ENCODE measurements at places on chromosomes 11 and 22.

DNA sequence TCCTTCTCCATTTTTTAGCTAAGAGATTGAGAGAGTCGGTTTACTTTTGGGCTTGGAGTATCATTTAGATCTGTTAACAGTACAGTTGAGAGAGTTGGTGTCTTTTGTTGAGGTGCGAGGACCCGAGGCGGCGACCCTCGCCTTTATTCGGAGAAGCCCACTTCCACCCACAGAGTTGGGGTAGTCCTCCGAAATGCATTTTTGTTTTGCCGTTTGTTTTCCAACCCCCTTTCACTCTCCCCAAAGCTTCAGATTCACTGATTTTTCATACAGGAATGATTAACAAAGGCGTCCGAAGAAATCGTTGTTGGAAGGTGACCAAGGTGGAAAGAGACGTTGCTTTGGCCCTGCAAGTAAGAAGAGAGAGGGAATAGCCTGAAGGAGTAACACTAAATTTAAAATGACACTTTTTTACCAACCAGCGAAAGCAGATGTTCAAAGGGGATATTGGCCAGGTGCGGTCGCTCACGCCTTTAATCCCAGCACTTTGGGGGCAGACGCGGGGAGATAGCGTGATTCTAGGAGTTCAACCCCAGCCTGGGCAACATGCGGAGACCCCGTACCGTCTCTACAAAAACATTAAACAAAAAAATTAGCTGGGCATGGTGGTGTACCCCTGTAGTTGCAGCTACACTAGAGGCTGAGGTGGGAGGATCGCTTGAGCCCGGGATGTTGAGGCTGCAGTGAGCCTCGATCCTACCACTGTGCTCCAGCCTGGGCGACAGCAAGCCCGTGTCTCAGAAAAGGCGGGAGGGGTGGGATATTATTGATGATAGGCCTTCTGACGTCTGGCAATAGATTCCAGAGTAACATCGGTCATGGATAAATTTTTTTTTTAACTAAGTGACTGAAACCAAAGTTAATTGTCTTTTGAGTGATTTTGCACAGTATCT is 899 bp upstream of the RAB30 start:
- no peak for DNase-seq

DNA sequence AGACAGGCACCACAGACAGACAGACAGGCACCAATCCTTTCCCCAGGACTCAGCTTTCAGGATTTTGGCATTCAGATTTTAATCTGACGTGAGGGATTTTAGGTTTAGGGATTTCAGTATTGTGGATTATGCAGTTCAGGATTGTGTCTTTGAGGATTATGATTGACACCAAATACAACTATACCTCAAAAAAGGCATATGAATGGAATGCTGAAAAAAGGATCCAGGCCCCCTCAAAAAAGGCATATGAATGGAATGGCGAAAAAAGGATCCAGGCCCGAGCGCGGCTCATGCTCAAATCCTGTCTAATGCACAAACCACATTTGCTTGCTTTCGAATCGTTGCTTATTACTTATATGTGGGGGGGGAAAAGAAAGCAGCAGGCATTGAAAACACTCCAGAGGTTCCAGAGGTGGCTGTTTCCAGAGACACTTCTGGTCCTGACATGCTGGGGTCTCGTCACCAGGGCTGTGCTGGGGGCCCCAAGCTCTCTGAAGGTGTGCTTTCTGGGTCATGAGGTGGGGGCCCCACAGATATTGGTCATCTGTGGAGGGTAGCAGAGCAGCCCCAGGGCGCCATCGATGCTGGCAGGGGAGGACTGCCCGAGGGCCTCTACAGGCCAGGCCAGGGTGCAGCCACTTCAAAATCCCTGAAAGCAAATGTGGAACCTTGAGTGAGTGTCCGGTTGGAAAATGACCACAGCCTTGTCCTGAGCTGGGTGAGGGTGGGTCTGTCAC is 16.8 kb upstream of the OSBPL5 start:
- no peak for DNase-seq

DNA sequence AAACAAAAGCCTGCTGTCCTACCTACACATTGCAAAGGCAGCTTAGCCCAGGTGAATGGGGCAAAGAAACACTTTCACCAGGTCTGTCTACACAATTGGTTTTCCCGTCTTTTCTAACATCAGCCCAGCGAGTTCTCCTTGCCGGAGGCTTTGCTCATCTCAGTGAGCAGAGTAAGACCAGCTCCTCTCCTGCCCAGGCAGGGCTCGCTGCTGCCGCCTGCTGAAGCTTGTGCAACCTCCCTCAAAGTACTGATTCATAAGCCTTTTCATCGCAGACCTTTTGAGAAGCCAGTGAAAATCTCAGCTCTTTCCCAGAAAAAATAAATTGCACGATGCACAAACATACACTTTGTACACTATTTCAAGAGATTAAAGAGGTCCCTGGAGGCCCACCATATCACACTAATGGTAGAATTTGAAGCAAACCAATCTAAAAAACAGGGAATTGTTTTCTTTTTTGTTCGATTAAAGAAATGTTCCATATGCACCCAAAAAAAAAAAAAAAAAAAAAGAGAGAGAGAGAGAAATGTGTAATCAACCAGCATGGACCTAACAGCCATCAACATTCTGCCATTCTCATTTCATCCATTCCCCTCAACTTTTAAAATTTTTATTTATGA is 328.1 kb upstream of the MPPED2 start:
- DNase-seq = no peak

DNA sequence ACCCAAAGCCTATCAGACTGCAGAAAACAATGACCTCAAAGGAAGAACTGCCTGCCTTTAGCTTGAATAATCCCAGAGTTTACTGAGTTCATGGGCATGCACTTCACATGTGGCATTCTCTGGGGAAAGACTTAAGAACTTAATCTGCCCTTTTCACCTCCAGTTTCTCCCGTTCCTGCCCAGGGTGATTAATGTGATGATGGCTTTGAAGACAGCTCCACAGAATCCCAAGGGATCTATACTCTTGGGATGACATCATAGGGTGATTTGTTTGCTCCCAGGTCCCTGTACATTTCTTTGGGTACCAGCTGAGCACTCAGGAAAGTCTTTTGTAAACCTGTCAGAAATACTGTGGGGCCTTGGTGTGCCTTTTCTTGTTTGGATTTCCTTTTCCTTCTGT is 14.0 kb downstream of the FJX1 start:
- DNase-seq = no peak

DNA sequence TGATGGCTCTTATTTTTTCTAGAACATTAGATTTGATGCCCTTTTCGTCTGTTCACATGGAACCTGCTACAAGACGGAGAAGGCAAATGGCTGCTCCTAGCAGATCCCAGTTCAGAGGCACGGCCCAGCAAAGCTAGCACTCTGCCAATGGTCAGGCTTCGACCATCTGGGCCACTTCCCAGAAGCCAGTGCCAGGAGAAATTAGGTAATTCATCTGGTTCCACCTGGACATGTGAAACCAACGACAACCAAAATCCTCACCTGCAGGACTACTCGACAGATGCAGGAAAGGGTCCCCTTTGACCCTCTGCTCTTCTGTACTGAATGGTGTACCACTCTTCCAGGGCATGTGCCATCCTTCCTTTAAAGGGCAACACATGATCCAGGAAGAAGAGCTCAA is 25.4 kb downstream of the MICAL3 start:
- no peak for DNase-seq

DNA sequence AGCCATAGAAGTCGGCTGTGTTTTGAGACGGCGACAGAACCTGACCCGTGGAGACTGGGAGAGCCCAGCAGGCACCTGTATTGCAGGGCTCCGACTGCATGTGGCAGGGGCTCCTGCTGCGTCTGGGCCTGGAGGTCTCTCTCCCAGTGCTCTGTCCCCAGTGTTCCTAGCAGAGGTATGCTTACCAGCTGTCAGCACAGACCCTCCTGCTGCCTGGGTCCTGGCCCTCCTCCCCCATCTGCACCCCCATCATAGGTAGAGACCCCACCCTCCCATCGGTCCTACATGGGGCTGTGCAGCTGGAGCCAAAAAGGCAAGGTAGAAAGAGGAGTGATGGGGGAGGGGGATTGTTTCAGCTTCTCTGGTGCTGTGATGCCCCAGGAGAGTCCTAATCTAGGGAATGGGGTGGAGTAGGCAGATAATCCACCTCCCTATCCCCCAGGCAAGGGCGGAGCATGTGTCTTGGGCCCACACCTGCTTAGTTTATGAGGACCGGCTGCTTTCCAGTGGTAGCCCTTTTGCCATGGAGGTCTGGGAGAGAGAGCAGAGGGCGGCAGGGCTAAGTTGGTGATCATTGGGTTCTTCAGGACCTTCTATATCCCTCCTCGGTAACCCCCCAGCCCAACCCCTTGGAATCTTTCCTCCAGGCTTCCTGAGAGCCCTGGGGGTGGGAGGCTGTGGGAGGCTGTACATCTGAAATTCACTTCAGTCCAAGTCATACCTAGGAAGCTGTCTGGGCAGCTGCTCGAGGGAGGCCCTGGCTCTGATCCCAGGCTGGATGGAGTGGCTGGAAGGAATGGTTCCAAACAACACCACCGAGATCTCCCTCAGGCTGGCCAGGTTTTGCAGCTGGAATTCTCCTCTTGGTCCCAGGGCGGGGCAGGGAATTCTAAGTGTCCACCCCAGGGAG is 5.3 kb downstream of the SLC7A4 start:
- no peak for DNase-seq

DNA sequence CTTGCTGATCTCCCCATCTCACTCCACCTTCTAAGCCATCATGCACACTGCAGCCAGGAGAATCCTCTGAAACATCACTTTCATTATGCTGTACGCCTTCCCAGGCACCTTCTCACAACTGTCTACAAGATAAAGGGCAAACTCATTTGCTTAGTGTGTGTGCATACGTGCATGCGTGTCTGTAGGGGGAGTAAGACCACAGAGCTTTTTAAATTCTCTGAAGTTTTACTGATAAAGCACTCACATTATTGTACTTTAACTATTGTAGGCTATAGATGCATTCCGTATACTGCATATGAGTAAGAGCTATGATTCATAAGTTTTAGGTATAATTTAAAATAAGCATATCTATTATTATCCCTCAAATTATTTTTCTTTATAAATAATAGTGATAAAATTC is 15.3 kb upstream of the ANKK1 start:
- DNase-seq = no peak

GRCh38 chr11:19838994-19839768 is 126.5 kb downstream of the NAV2 start:
- peak; percentile 79 for DNase-seq

- DNase-seq = peak; percentile 37
Measured at GRCh38 chr11:127994736-127995135, 592.6 kb downstream of the ETS1 start.

DNA sequence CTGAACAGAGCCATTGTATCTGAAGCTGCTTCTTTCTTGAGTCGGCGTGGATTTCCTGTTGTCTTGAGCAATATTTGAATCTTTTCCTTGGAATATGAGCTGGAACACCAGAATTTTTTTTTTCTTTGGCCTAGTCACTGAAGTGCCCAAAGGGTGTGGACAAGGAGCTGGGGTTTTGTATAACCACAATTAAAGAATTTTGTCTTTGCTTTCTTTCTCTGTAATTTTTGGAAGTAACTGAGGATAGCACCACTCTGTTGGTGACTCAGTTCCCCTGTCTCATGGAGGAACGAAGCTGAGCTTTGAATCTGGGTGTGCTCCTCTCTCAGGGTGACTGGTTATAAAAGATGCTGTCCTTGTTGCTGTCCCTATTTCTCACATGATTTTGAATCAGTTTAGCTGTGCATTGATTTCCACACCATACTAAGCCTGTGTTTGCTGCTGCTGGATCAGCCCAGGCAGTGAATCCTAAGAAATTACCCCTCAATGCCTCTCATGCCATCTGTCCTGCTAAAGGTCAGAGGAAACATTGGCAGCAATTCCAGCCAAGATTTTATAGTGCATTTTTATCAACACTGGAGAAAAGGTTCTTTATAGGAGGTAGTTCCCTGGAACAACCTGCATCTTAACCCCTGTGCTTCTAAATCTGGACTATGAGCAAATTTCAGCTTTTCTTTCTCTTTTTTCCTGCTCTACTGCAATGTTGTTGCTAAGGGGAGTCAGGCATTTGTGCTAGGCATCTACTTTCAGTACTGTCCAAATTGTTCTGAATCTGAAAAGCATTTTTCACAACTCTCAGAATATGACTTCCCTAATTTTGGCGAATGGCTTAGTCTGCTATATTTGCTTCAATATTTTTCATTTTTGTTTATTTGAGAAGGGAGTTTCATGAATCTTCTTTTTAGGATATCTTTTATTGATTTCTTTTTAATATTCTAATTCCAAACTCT is 540.8 kb downstream of the SOX6 start:
- DNase-seq = no peak

GRCh38 chr11:75845324-75845723 is 30.3 kb downstream of the UVRAG start:
- no peak for DNase-seq

GRCh38 chr11:92045301-92045700 is 179.3 kb upstream of the FAT3 start:
- no peak for DNase-seq

- DNase-seq = no peak
Measured at GRCh38 chr11:45494738-45495137, 170.7 kb downstream of the CHST1 start.

GRCh38 chr11:128963744-128964325 is 21.2 kb upstream of the TP53AIP1 start:
- DNase-seq = no peak

GRCh38 chr11:73019996-73020395 is 122.1 kb downstream of the FCHSD2 start:
- no peak for DNase-seq

DNA sequence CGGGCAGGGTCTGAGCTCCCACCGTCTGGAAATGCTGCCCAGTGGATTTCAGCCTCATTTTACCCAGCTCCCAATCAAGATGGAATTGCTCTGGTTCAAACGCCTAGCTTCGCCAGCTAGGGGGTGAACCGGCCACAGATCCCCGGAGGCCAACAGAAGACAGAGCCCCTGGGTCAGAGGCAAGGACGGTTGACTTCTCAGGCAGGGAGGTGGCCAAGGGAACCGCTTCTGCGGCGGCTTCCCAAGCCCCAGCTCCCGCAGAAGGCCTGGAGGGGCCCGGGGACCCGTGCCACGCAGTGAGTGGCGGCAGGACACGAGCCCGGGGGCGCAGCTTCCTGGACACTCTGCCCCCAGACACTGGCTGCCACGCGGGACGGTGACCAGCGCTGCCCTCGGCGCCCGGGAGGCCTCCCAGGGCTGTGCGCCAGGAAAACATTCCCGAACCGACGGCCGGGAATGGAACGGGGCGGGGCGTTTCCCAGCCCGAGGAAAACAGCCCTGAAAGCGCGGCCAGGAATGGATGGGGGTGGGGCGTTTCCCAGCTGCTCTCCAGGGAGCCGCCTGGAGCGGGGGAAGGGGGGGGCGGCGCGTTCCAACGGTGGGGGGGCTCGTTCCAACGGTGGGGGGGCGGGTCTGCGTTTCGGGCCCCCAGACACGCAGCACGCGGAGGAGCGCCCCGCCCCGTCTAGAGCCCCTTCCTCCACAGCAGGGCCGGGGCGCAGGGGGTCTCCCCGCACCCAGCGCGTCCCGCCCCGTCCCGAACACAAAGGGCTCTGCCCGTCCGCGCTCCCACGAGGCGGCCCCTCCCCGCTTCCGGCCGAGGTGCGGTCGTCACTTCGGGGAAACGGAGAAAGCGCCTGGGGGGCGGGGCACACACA is 13.5 kb upstream of the B4GALNT4 start:
- DNase-seq = peak; percentile 49

- DNase-seq = no peak
Measured at GRCh38 chr22:19916941-19917340, 24.6 kb upstream of the COMT start.

- DNase-seq = no peak
Measured at GRCh38 chr11:77250881-77251640, 50.4 kb downstream of the GDPD4 start.
